ENCODE measurements at places on chromosomes 7 and 10.

DNA sequence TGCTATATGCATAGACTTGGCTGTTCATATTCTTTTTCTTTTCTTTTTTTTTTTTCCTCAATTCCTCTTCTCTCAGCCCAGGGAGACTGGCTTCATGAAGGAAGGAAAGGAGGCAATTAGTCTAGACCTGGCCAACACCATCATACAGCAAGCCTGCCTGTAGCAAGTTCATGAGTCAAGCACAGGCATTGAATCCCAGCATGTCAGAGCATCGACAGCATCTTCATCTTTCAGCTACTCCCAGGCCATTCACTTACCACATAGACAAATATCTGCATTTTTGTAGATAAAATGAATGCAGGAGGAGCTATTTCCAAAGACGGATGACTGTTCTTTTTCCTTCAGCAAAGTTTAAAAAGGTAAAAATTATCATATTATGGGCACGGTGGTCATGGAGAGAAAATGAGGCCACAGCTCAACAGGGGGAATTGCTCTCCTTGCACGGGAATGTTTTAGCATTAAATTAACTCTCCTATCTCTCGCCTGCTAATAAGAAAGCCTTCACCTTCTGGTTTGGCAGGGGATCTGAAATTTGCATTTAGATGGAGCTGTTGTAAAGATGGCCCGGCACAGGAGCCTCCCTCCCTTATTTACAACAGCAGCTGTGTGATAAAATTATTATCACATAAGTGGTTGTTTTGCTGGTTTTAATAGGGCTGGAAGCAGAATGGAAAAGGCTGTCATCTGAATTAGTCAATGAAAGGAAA lies 626.5 kb upstream of the AUTS2 start:
- no peak for DNase-seq

- DNase-seq = no peak
These were observed 3.5 kb downstream of the DMTF1 start for GRCh38 chr7:87155788-87156187.

DNA sequence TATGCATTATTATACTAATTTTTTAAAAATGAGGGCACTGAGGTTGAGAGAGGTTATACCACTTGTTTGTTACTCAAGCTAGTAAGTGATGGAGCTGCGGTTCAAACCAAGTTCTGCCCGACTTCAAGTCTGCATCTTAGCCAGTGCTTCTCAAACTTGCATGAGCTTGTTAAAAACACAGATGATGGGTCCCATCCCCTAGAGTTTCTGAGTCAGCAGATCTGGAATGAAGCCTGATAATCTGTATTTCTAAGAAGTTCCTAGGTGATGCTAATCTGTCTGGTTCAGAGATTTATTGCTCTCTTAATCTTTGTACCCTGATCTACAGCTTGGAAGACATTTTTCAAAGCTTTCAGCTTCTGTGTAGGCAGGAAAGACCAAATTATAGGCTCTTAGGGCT lies 67.7 kb upstream of the CC2D2B start:
- no peak for DNase-seq

DNA sequence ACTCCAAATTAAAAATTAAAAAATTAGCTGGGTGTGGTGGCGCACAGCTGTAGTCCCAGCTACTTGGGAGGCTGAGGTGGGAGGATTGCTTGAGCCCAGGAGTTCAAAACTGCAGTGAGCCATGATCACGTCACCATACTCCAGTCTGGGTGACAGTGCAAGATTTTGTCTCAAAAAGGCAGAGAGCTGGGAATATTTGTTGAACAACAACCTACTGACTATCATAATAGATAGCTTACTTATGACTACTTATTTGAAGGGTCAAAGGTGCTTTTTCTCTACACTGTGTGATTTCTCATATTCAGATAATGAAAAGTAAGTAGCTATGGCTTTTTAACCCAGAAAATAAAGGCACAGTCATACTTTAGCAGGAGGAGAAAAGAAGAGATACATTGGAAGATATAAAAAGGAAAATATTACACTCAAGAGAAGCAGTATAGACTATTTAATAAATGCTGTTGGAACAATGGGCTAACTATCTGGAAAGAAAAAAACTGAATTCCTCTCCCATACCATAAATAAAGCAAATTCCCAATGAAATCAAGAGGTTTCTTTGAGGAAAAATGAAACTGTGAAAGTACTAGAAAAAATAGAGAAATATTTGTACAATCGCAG lies 6.7 kb downstream of the GSDME start:
- no peak for DNase-seq

GRCh38 chr7:121000081-121000983 lies 11.8 kb downstream of the CPED1 start:
- DNase-seq = no peak

- DNase-seq = no peak
These were observed 86.6 kb downstream of the AHCYL2 start for GRCh38 chr7:129311429-129311828.

- DNase-seq = no peak
These were observed 65.8 kb downstream of the ENTPD1 start for GRCh38 chr10:95821720-95822119.

- no peak for DNase-seq
These were observed 50.6 kb upstream of the TES start for GRCh38 chr7:116159711-116160110.

DNA sequence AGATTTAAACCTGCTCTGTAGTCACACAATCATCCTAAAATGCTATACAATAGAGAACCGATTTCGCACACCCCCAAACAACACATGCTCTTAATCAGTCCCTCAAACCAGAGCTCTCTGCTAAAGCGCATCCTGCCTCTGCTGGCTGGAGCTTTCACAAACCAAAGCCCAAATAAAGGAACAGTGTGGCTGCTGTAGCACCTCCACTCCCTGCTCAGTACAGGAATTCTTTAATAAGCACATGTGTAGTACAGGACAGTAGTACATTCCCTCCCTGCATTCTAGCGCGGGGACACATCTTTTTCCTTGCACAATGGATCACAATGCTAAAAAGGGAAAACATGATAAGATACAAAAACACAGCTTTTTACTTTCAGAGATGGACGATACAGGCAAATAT lies 684.6 kb downstream of the MAGI2 start:
- DNase-seq = no peak

DNA sequence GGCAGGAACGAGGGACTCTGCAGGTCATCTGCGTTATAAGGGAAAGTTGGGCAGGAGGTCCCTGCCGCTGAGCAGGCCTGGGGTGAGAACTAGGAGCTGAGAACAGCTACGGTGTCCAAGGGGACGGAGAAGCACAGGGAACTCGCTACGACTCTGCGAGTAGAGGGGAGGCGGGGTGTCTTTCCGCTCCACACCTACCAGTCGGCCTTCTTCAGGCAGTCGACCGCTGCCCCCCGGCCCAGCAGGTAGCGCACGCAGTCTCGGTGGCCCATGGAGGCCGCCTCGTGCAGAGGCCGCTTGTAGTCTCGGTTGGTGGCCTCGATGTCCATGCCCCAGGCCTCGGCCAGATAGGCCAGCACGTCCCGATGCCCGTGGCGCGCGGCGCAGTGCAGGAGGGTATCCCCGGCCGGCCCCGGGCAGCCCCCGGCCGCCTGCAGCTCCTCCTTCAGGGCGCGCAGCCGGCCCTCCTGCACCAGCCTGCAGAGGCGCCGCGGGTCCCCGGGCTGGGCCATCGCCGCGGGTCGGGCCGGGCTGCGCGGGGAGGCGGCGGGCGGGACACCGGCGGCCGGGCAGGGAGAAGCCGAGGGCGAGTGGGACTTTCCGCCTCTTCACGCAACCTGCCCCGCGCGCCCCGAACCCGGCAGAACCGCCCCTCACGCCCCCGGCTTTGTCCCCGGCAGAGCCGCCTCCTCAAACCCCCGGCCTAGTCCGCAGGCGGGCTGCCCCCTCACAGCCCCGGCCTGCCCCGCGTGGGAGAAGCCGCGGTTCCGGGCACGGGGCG lies 660 bp downstream of the ANKRD16 start:
- peak; percentile 66 for DNase-seq

GRCh38 chr10:36066850-36067249 lies 424.8 kb upstream of the FZD8 start:
- no peak for DNase-seq

- no peak for DNase-seq
These were observed 45.4 kb upstream of the GRB10 start for GRCh38 chr7:50828116-50828515.

DNA sequence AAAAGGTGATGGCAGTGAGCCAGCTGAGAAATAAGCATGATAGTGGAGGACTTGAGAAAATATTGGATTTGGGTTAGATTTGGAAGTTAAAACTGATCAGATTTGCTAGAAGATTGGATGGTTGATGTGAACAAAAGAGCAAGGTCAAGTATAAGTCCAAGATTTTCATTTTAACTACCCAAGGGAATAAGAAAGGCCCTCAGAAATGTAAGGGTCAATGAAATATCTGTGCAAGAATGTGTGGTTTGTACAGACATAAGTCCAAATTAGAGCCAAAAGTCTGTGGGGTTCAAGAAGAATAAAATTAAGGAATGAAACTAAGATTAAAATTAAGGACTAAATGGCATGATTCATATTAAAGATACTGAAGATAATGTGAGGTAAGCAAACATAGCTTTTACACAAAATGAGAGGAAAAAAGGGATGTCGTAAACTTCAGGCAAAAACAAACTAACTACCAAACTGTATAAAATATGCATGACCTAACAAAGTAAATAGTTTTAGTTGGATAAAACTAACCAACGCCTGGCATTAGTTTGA lies 78.4 kb upstream of the CACNA2D1 start:
- no peak for DNase-seq

- no peak for DNase-seq
These were observed 142.7 kb downstream of the TRIL start for GRCh38 chr7:28815369-28815927.

DNA sequence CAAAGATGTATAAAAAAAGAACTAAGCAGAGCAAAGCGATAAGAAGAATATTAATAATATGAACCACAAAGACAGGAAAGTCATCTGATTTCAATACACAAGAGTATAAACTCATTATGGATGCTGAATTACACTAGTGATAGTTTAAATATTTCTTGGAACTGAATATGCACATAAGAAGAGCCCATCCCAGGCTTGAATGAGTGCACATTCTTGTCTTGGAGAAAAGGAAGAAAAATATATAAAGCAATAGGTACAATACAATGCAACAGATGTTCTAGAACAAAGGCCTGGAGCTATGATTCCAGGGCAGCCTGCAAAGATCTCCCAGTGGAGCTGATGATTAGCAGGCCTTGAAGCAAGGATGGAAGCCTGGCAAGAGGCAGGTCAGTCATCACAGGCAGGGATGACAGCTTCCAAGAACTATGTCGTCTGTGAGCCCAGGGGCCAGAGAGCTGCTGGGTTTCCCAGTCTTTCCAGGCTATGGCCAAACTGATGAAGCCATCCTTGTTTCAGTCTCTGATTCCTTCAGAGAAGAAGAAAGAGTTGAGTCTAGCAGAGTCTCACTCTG lies 277.6 kb downstream of the KCNMA1 start:
- no peak for DNase-seq

DNA sequence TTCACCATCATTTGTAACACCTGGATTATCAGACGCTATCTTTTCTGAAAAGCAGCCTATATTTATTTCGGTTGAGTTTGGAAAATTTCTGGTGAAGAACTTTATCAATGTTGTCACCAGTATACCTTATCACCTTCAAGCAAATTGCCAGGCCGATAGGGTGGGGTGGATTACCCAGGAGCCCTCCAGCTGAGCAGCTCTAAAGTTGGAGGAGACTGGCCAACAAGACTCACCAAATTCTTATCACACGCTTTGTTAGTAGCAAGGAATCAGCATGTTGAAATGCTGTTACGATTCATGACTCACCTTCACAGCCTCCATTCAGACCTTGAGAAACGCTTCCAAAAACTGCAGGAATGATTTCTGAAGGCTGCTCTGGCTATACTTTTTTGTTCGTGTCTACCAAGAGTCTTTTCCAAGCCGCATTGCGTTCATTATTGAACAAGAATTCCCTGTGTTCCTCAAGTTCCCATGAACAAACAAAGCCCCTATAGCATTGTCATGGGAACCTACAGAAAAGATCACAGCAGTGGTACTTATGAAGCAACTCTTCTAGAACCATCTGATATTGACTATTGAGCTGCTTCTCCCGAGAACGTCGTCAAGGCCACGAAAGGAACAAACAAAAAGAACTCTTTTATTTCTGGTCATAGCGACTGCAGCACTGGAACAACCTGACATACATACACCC lies 291.4 kb downstream of the SFMBT2 start:
- DNase-seq = no peak

GRCh38 chr10:24541239-24541753 lies 182.4 kb downstream of the ARHGAP21 start:
- no peak for DNase-seq

- no peak for DNase-seq
These were observed 118.5 kb downstream of the RAB18 start for GRCh38 chr10:27622596-27622995.

- no peak for DNase-seq
These were observed 15.3 kb upstream of the ADAM22 start for GRCh38 chr7:87918740-87919139.

GRCh38 chr7:114156178-114156577 lies 237.4 kb upstream of the PPP1R3A start:
- DNase-seq = no peak

DNA sequence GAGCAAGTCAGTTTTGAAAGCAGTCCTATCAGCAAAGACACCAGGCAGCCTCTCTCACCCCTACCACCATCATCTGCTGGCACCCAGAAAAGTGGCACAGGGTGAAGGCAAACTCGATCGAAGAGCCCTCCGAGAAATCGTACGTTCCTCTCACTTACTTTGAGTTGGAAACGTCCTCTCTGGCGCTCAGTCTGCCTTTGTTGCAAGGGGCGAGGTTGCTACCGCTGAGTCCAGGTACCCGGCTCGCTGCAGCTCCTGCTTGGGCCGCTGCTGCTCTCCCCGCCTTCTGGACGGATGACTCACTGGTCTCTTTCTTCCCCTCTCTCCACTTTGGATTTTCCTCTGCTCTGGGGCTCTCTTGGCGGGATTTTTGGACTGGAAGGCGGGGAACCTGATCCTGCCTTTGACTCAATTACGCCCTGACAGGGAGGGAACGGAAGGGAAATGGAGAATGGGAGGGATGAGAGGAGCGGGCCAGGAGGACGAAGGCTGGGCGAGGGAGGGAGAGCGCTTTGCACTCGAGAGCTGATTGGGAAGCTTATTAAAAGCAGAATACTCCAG lies at the start of gene PTN:
Gene PTN, minus strand, starts transcription at position 453 of the 561 bp plus-strand sequence. CDS start 88,760 bp downstream, outside the sequence.
- peak; percentile 31 for DNase-seq

- DNase-seq = no peak
These were observed 34.4 kb downstream of the PITRM1 start for GRCh38 chr10:3137958-3138726.

GRCh38 chr7:130047831-130048230 lies 3.3 kb downstream of the ZC3HC1 start:
- no peak for DNase-seq

DNA sequence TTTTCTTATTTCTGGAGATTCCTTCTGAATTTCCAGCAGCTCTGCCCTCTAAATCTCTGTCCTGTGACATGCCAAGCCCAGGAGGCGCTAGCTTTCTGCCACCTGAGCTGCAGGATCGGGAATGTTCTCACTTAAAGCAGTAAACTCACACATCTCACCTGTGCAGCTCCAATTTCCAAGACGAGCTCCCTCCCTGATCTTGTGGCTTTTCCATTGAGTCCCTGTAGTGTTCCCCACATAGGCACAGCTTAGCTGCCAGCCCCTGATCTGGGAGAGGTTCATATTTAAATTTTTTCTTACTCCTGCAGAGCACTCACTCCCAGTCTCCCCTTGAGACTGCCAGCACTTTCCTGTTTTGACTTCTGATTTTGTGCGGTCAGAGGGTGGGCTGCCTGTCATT lies 479.3 kb downstream of the GLRX3 start:
- DNase-seq = no peak
